D721Med (cell line): ENCODE measurements at places on chromosomes 11 and 22.

DNA sequence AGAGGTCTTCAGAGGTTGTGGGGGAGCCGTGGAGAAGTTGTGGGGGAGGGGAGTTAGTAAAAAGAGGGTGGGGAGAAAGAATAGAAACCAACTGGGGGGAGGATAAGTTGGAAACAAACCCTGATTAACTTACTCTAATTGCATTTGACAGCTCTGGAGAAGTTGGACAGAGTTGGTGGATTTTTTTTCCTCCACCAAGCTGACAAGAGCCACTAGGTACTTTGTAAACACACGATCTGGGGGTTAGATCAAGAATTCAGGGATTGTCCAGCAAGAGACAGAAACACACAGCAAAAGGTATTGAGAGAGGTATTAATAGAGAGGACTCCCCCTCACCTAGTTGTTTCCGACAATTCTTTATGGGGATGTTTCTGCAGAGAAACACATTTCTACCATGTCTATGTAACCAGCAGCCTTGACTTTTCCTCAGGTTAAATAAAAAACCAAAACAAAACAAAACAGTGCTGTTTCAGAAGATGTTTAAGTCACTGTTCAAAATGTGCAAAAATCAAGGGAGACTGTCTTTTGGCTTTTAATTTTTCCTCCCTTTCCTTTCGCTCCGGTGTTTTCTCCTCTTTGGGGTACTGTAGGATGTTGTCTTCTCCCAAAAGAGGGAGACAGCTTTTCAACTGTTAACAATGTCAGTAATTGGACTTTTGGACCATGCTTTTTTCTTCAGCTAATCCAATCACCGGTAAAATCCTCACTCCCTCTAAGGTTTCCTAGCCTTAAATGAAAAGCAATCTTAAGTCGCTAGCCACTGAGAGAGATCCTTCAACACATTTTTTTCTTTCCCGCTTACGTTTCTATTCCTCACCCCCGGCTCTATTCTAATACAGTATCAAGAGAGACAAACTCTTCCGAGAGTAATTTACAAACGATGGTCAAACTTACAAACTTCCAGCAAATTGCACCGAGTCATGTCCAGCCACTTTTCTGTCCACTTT lies 708 bp downstream of the MAML2 start:
- DNase-seq, result no peak

DNA sequence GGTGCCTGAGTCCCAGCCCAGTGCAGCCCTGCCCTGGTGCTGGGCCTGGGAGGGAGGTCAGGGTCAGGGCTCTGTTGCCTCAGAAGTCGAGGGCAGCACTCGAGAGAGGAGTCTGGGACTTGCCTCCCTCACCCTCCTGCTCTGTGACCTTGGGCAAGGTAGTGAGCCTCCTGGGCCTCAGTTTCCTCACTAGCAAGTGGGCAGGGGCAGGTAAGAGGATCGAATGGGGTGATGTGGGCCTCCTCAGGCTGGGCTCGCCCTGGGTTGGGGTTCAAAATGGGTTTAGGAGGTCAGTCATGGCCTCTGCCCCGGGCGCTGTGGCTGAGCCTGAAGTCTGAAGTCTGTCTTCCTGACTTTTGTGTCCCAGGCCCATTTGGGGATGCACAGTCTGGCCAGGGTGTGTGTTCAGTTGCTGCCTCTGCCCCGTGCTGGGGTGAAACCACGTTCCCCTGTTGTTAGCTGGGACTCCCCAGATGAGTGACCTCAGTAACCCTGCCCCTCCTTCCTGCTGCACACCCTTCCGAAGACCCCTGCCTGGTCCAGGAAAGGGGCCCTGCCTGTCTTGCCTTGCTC lies 40.9 kb upstream of the CELSR1 start:
- no peak for DNase-seq

GRCh38 chr11:110778343-110778742 lies 66.1 kb upstream of the ARHGAP20 start:
- no peak for DNase-seq

DNA sequence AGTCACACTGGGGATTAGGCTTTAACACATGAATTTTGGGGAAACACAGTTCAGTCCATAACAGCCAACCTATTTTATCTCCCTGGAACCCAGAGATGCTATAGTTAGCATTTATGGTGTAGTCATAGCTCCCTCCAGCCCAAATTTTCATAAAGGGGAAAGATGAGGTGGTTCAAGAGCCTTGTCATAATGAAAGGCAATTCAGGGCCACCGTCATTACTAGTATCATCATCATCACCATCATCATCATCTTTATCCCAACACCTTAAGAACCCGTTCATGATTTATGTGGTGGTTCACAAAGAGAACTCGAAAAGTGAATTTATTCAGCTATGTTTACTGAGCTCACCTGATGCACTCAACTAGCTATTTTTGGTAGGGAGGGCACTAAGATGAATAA lies 2.4 kb upstream of the TUBA8 start:
- no peak for DNase-seq

DNA sequence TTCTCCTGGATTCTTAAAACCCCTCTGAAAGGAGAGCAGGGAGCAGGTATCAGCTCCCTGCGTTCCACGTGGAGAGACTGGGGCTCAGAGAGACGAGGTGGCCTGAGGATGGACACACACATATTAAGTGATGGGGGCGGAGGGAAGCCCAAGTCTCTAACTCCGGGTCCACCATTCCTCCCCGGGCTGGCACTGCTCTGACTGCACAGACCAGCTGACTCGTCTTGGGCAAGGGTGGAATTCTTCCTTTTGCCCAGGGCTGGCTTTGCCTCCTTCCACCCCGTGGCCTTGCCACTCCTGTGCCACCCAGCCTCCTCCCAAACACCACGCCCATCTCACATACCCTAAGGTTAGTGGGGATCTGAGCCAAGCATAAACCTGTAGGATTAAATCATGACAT lies 65.0 kb downstream of the BUD13 start:
- DNase-seq, result no peak

DNA sequence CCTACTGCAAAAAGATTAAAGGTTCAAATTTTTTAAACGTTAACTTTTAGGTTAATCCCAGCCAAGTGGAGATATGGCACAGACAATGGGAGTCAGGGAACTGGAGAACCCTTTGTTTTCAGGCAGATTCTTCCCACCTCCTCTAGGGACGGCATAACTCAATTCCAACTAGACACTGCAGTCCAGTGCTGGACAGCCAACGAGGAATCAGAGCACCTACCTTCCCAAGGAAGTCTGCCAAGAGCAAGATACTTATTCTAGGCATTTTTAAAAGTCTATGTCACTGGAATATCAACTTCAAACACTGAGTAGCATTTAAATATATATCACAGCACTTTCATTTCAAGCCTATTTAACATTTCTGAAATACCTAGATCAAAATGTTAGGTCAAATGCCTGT lies 7.3 kb downstream of the CADM1 start:
- DNase-seq, result no peak

DNA sequence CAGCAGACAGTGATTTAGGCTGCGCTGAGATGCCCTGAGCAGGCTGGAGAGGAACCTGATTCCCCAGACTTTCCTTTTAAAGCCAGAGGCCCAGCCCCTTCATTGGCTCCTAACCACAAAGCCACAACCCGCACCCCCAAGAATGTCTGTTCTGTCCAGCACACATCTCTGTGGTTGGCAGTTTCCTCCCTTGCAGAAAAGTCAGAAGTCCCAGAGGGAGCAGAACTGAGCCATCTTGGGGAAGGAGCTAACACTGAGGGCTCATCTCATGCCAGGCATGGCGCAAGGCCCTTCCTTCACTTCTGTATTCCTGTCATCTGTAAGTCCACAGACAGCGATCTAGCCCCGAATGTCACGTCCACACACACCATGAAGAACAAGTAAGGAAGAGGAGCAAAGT lies 97.1 kb upstream of the SYT13 start:
- no peak for DNase-seq

GRCh38 chr22:39493759-39494158 lies 8.3 kb upstream of the MIEF1 start:
- DNase-seq, result no peak

GRCh38 chr22:28911777-28912669 lies 28.7 kb downstream of the ZNRF3 start:
- DNase-seq, result no peak

- no peak for DNase-seq
Measured at GRCh38 chr22:19873138-19873959, 18.7 kb upstream of the GNB1L start.

- no peak for DNase-seq
Measured at GRCh38 chr22:43213051-43213450, 26.1 kb upstream of the TTLL12 start.

GRCh38 chr11:4213746-4214145 lies 119.1 kb downstream of the RRM1 start:
- DNase-seq, result no peak

- DNase-seq, result no peak
Measured at GRCh38 chr11:78883506-78883905, 308.8 kb upstream of the NARS2 start.
